ENCODE measurements at places on chromosomes 7 and 10. TPM values are rescaled to one million over a fixed set of nuclear protein-coding genes. Genes with fewer than 3 reads are reported as not detected.

VWA2 gene
- total RNA-seq = not detected

RBP3 gene
- not detected for total RNA-seq

C10orf67 gene
- total RNA-seq = 0.84 TPM

RSPH10B2 gene
- not detected for total RNA-seq

ELN gene
- not detected for total RNA-seq

DHX32 gene
- 34.4 TPM for total RNA-seq

PANK1 gene
- total RNA-seq = 5.3 TPM

VAX1 gene
- total RNA-seq = not detected

- no peak for DNase-seq
- no peak overlapping the region for H3K4me3 ChIP-seq
- no peaks in the 10 kb centered on the region for H3K4me1 ChIP-seq
- H3K36me3 ChIP-seq = no peaks in the 10 kb centered on the region
Observed at GRCh38 chr10:19719284-19719683, 96.9 kb upstream of the PLXDC2 start.

- no peak overlapping the region for H3K27ac ChIP-seq
- no peak for DNase-seq
- H3K4me3 ChIP-seq = no peak overlapping the region
- no peaks in the 10 kb centered on the region for H3K4me1 ChIP-seq
- no peaks in the 10 kb centered on the region for H3K27me3 ChIP-seq
Observed at GRCh38 chr7:79296553-79297320, 156.7 kb downstream of the MAGI2 start.

- H3K36me3 ChIP-seq = no peaks in the 10 kb centered on the region
- peaks cover 25% of the 10 kb centered on the region for H3K27me3 ChIP-seq
- H3K4me3 ChIP-seq = no peak overlapping the region
Observed at GRCh38 chr10:16566202-16566805, 44.6 kb upstream of the C1QL3 start.

DNA sequence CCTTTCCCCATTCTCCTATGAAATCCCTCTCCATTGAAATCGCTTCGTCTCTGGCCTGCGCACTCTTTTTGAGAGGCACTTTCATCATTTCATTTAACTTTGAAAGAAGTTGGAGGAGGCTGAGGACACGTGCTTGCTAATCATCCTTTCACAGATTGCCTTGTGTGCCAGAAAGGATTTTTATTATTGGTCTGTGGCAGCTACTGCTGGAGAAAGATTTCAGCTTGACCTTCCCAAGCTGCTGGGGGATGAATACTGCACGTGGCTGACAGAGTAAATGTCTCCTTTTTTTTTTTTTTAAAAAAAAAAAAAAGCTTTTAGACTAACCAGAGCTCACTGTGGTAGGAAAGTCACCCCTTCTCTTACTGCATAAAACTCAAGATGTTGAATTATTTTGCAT lies 44.2 kb upstream of the KCNIP2 start:
- no peaks in the 10 kb centered on the region for H3K36me3 ChIP-seq
- H3K4me1 ChIP-seq = peaks cover 7% of the 10 kb centered on the region
- no peak for DNase-seq
- H3K27ac ChIP-seq = no peak overlapping the region

GRCh38 chr7:112162142-112162766 lies 43.9 kb downstream of the DOCK4 start:
- peaks cover 8% of the 10 kb centered on the region for H3K27me3 ChIP-seq
- no peaks in the 10 kb centered on the region for H3K4me1 ChIP-seq
- no peak for DNase-seq
- no peak overlapping the region for H3K27ac ChIP-seq

DNA sequence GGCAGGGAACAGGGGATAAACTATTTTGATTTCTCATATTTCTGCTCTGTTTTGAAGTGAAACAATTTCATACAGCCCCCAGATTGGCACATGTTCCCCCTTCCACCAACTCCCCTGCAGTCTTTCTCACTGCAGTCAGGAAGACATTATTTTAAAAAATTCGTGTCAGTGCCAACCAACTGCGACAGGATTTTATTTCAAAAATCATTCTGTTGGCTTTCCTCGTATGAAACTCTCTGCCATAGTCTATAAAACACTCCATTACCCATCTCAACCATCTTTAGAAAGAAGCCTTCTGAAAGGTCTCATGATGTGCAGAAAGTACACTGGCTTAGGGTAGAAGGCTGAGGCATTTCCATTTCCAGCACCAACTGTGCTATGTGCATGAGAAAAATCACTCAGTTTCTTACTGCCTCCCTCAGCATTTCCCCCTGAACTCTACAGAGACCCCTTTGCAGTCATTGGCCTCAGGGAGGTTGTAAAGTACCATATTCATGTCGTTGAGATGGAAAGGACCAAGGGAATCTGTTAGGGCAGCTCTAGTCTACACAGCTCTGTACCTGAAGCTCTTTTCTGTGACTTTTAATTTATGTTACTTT lies 46.9 kb downstream of the STEAP1B start:
- H3K4me3 ChIP-seq = no peak overlapping the region
- H3K27ac ChIP-seq = no peak overlapping the region
- peaks cover 66% of the 10 kb centered on the region for H3K27me3 ChIP-seq
- H3K4me1 ChIP-seq = peaks cover 10% of the 10 kb centered on the region

DNA sequence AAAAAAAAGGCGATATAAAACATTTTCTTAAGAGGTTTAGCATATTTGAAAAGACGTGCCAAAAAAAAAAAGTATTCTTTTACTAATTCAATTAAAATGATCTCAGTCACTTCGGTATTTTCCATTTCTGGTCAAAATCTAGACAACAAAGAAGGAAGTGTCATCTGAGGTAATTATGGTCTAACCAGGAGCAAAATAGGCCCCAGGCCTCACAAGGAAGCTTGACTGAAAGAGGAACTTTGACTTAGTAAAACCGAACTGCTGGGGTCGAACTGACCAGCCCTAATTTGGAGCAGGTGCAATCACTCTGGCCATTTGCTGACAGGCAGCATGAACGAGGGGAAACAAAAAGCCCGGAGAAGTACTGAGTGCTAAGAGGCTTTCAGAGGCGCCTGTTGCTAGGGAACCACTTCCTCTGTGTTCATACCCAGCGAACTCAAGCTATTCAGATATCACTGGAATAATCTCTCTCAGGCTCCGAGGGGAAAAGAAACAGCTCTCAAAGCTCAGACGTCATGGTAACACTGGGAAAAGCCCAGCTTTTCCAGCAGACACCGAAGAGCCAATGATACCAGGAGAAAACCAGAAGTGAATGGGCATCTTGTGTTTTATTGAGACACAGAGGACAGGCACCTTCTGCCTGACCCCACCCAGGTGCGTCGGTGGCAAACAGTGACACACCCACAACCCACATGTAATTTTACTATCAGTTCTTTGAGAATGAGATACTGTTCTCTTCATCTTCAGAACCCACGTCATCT lies 126.5 kb downstream of the FAM107B start:
- H3K27me3 ChIP-seq = no peaks in the 10 kb centered on the region
- H3K4me3 ChIP-seq = peak overlapping the region; percentile 74
- H3K27ac ChIP-seq = peak overlapping the region; percentile 91
- peaks cover 83% of the 10 kb centered on the region for H3K4me1 ChIP-seq
- DNase-seq = peak; percentile 63

DNA sequence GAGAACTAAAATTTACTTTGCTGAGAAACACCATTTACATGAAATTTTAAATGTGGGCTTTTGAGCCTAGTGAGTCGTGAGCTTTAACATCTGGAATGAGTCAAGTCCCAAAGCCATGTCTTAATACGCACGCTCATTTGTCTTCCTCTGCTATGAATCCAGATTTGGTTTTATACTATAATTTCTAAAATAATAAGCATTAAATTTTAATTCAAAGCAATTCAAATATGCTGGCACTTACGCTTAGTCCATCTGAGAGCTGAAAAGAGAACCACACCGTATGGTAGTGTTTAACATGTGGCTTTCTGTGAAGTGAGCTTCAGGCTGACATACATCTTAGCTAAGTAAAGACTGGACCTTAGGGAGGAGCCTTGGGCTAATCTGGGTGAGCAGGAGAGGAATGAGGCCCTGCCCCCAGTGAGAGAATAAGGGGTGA lies 52.2 kb downstream of the CUBN start:
- no peak overlapping the region for H3K4me3 ChIP-seq
- no peak for DNase-seq
- peaks cover 30% of the 10 kb centered on the region for H3K4me1 ChIP-seq
- H3K27me3 ChIP-seq = no peaks in the 10 kb centered on the region
- no peaks in the 10 kb centered on the region for H3K36me3 ChIP-seq

DNA sequence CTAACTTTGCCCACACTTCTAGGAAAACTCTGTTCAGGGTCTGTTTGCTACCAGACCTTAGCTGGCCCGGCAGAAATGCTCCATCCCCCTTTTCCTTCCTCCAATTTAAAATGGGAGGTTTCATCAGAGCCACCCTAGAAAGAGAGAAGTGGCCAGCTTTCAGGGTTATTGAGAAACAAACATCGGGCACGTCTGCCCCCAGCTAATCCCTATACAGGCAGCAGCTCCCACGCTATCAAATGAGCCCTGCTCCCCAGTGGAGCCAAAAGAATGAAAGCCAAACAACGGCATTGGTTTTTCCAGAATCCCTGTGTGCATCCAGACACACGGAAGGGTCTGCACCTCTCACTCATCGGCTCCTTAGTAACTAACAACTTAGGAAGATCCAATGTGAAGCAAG lies 132.5 kb downstream of the GRID1 start:
- DNase-seq = no peak
- no peaks in the 10 kb centered on the region for H3K36me3 ChIP-seq
- H3K4me3 ChIP-seq = no peak overlapping the region

- peaks cover 43% of the 10 kb centered on the region for H3K4me1 ChIP-seq
- H3K36me3 ChIP-seq = peaks cover 9% of the 10 kb centered on the region
- no peak for DNase-seq
- H3K27me3 ChIP-seq = no peaks in the 10 kb centered on the region
- peak overlapping the region; percentile 64 for H3K27ac ChIP-seq
Observed at GRCh38 chr7:32494946-32495297, 367 bp upstream of the AVL9 start.

- no peak overlapping the region for H3K4me3 ChIP-seq
- H3K27me3 ChIP-seq = no peaks in the 10 kb centered on the region
- no peaks in the 10 kb centered on the region for H3K4me1 ChIP-seq
- H3K27ac ChIP-seq = no peak overlapping the region
Observed at GRCh38 chr7:95863623-95864022, 91.3 kb downstream of the DYNC1I1 start.

DNA sequence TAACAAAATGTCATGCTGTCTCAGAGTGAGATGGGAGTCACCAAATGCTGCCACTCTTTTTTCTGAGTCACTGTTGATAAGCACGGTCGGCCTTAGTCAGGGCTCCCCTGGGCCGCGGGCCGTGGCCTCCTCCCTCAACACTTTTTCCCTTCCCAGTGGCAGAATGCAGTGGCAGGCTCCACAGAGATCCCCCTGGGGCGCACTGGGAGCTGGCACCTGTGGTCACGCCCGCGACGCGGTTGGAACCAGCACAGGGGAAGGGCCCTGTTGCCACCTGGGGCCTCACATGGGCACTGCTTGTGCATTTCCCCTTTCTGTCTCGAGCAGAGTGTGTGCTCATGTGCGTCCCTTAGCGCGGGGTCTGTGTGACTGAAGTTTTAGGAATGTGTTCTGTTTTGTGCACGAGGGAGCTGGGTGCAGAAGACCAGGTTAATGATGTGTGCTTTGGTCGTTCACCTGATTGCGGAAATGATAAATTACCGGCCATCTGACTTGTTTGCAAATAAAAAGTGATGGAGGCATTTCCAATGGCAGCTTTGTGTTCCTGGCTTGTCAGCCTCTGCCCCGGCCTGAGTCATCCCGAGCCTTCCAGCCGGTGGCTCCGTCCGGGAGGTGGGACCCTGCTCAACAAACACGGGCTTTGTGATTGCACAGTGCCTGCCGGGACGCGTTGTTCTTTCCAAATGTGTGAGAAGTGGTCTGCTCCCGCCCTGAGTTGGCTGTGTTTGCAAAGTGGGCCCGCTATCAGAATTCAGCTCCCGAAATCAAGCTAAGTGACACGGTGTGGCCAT lies 100.7 kb downstream of the NKX6-2 start:
- H3K4me3 ChIP-seq = no peak overlapping the region
- H3K27me3 ChIP-seq = no peaks in the 10 kb centered on the region
- H3K4me1 ChIP-seq = peaks cover 22% of the 10 kb centered on the region
- DNase-seq = peak; percentile 22
- H3K27ac ChIP-seq = no peak overlapping the region

DNA sequence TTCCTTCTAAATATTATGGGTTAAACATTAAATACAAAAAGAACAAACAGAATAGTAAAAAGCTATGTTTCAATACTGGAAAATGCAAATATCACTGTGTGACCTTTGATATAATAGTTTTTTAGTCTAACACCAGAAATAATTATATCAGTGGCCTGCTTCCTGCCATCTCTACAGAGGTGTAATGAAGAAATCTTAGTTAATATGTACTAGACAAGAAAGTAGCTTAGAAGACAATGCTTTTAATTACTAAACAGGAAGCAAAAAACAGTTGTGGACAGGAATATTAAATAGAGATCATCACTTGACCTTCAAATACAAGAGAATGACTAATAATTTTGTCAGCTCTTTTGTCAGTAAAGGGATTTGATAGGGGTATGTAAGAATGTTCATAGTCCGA lies 47.4 kb upstream of the LRRN3 start:
- H3K36me3 ChIP-seq = no peaks in the 10 kb centered on the region
- DNase-seq = no peak
- peaks cover 19% of the 10 kb centered on the region for H3K4me1 ChIP-seq
- H3K4me3 ChIP-seq = no peak overlapping the region
- no peak overlapping the region for H3K27ac ChIP-seq

DNA sequence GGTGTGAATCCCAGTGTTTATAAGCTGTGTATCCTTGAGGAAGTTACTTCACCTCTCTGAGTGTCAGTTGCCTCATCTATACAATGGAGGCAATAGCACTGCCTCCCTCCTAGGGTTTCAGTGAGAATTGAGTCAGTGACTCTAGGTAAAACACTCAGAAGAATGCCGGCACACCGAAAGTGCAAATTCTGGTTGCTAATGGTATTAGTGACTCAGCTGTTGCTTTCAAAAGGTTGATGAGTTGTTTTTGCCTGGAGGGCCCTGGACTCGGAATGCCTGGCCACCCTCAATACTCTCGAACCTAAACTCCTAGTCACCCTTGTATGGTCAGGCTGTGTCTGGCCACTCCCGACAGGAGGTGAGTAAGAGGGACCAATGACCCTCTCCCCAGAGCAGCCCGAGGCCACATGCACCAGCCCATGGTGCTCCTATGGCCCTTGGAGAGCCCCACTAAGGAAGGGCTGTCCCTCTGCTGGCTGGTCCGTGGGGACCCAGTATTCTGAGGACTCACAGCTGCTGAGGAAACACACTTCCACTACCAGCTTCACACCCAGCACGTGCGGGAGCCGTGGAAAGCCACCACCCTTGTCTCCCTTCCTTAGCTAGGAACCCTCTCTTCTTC lies 60.2 kb downstream of the CALML3 start:
- H3K27me3 ChIP-seq = peaks cover 16% of the 10 kb centered on the region
- no peak for DNase-seq
- no peak overlapping the region for H3K4me3 ChIP-seq
- H3K4me1 ChIP-seq = peaks cover 3% of the 10 kb centered on the region
- H3K36me3 ChIP-seq = no peaks in the 10 kb centered on the region
